CD4-positive, alpha-beta T cell (primary cell): ENCODE measurements at places on chromosomes 2 and 18. TPM values are rescaled to one million over a fixed set of nuclear protein-coding genes. Genes with fewer than 3 reads are reported as not detected.

Gene EMILIN1
- total RNA-seq: 0.14 TPM

Gene TSGA10
- total RNA-seq: 11.0 TPM

DNA sequence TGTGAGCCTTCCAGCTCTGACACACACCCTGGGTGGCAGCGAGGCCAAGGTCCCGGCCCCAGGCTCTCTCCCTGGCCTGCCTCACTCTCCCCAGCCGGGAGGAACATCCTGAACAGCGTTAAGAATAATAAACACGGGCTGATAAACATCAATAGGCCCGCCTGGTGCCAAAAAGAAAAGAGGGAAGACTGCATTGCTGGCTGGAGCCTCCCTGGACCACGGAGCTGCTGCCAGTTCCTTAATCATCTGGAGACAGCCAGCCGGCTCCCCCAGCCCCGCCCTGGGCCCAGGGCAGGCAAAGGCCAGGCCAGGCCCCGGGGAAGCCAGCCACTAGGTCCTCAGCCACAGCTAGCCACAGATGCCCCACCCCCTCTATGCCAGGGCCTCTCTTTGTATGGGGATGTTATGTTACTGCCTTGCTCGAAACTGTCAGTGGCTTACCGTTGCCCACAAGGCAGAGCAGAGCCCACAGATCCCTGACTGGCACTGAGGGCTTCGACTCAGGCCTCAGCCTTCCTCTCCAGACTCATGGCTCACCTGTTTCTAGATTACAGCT is 293.7 kb downstream of the DYSF start:
- no peak overlapping the region for H3K4me3 ChIP-seq
- H3K27ac ChIP-seq: no peak overlapping the region
- no peaks in the 10 kb centered on the region for H3K4me1 ChIP-seq
- no peaks in the 10 kb centered on the region for H3K27me3 ChIP-seq
- no peak for DNase-seq

DNA sequence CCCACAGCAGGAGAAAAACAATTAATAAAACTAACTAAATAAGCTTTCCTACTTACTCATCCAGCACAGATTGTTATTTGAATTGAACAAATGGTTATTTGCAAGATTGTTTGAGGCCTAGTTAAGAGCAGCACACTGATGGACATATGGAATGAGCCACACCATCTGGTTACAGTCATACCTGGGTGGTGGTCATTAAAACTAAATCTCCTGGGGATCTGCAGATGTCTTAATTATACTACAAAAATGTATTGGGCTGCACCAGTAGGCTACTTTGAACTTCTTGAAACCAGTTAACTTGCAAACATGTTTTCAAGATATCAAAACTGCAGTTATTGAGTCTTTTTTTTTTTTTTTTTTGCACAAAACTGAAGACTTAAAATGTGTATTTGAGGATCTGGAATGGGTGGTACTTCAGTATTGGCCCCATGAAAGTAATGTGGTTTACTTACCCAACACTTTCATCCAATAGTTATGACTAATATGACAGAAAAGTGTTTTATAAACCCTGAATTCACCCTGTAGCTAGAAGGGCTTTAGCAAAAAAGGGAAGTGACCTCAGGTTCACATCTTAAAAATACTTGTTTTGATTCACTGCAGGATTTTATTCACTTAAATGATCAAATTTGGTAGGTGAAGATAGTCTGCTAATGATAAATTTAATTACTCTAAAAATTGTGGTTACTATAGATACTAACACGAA is 10.8 kb downstream of the AGFG1 start:
- H3K4me1 ChIP-seq: peaks cover 9% of the 10 kb centered on the region
- no peaks in the 10 kb centered on the region for H3K36me3 ChIP-seq
- H3K27me3 ChIP-seq: no peaks in the 10 kb centered on the region
- no peak overlapping the region for H3K27ac ChIP-seq

Gene MYCN
- not detected for total RNA-seq

Gene CERKL
- not detected for total RNA-seq

- H3K4me1 ChIP-seq: peaks cover 5% of the 10 kb centered on the region
- H3K36me3 ChIP-seq: no peaks in the 10 kb centered on the region
- H3K27me3 ChIP-seq: no peaks in the 10 kb centered on the region
- no peak overlapping the region for H3K4me3 ChIP-seq
Measured at GRCh38 chr2:173130496-173131465, 55.1 kb downstream of the MAP3K20 start.

DNA sequence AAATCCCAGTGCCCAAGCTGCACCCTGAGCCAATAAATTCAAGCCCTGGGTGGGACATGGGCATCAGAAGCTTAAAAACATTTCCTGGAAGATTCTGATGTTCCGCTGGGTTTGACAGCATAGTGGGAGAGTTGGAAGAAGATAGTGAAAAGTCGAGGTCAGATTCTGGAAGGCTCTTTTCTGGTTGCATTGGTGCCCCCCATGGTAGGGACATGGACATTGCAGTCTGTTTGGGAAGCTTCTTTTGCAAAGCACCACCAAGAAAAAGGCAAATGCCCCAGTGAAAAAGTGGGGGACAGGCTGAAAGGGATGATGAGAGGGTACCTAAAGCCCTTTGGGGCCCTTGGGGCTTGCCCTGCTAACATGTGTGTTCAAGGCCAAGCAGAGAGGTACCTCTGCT is 21.0 kb downstream of the MERTK start:
- H3K4me1 ChIP-seq: no peaks in the 10 kb centered on the region
- H3K36me3 ChIP-seq: no peaks in the 10 kb centered on the region
- no peak overlapping the region for H3K27ac ChIP-seq
- no peak for DNase-seq

- H3K4me3 ChIP-seq: no peak overlapping the region
- H3K27me3 ChIP-seq: no peaks in the 10 kb centered on the region
- no peak for DNase-seq
- no peaks in the 10 kb centered on the region for H3K4me1 ChIP-seq
- no peak overlapping the region for H3K27ac ChIP-seq
- no peaks in the 10 kb centered on the region for H3K36me3 ChIP-seq
Measured at GRCh38 chr2:8877332-8877731, 39.9 kb upstream of the KIDINS220 start.

DNA sequence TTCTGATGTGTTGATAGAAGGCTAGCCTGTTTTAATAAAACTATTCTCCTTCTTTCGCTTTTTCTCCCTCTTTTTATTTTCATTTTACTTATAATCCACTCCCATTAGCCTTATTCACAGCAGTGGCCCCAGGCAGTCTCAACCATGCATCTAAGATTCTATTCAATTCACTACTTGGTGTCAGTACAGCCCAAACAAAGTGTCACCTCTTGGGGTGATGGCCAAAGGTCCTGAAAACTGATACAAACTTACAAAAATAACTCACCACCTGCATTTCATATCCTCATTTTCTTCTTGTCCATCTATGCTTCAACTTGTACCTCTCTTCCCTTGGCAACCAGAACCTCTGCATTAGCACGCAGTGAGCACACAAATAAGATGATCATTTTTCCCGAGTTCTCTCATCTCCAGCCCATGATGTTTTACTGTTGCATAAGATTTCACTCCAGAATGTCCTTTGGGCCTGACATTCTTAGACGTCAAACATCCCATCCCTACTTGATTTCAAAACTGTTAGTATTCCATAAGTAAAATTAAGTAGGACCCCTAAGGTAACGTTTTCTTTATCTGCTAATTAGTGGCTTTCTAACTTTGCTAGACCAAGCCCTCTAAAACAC is 559.3 kb upstream of the TNP1 start:
- no peaks in the 10 kb centered on the region for H3K4me1 ChIP-seq
- no peak overlapping the region for H3K4me3 ChIP-seq
- H3K27me3 ChIP-seq: no peaks in the 10 kb centered on the region
- no peak for DNase-seq
- no peak overlapping the region for H3K27ac ChIP-seq
- H3K36me3 ChIP-seq: no peaks in the 10 kb centered on the region

- H3K4me3 ChIP-seq: no peak overlapping the region
- no peaks in the 10 kb centered on the region for H3K36me3 ChIP-seq
- no peak for DNase-seq
Measured at GRCh38 chr2:235537587-235537986, 43.7 kb downstream of the AGAP1 start.

DNA sequence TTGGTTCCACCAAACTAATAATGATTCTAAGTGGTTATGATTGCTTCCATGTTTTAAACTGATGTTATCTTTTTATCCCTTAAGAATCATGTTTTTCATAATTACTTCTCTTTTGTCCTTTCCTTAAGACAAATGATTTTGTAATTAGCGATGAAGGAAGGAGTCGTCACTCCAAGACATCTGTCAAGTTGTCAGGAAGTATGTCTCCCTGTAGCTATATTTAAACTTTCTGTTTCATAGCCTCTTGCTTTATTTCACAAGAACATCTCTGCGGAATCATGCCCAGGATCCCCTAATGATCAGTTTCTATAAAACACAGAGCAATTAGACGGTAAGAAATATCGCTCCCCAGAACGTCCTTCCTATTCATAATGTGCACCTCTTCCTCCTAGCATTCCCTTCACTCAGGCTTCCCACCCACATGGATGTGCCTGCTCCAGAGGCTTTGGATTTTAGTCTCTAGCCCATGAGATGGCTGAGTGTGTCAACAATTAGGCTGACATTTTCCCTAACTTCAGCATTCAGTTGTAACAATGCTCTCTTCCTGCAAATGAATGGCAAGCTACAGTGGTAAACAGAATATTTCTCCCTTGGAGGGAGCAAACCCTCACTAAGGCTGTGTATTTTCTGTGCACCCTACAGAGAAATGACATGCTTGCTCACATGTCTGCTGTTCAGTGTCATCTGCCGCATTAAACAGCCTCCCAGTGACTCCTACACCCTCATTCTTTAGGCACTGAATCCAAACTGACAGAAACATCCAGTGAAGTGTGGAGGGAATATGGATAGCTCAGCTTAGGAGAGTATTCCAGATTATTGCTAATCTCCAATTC is 879.6 kb upstream of the CELF4 start:
- H3K4me3 ChIP-seq: no peak overlapping the region
- no peak overlapping the region for H3K27ac ChIP-seq
- DNase-seq: no peak
- H3K36me3 ChIP-seq: no peaks in the 10 kb centered on the region
- no peaks in the 10 kb centered on the region for H3K4me1 ChIP-seq
